ENCODE measurements at places on chromosomes 2 and 18.
A peak's percentile ranks its signal among the peaks of the same experiment; 100 is the strongest.

GRCh38 chr2:224359569-224359968 is 42.3 kb downstream of the FAM124B start:
- DNase-seq: peak; percentile 22

DNA sequence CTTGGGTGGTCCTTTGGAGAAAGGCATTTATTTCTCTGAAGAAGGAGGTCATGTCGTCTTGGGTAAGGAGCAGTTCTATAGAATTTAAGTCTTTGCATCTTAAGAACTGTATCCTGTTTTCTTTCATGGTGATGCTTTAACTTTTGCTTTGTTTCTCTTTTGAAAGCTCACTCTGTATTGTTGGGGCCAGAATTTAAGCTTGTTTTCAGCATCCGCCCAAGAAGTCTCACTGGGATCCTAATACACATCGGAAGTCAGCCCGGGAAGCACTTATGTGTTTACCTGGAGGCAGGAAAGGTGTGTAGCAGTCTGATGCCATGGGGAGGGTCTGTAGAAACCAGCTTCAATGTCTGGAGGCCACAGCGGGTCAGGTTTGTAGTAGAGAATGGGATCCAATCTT is 64.7 kb upstream of the TTC39C start:
- no peak for DNase-seq

DNA sequence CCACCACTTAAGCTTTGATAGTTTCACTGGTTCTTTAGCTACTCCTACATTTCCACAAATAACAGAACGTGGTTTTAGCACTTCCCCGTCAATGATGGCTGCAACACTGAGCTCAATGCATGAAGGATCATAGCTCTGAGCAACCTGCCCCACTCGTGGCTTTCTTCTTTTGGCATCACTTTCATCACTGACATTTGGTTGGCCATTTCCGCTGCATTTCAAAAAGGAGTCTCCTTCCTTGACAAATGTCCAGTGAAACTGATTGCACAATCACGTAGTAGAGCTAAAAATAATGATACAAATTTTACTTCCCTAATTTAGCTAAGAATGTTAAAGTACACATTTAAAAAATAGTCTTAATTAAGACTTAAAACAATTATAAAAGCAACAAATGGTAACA is 205.2 kb upstream of the HDAC4 start:
- DNase-seq: no peak

GRCh38 chr2:1731447-1731962 is 12.8 kb downstream of the PXDN start:
- DNase-seq: peak; percentile 81

GRCh38 chr2:203623661-203624060 is 82.8 kb upstream of the CD28 start:
- DNase-seq: peak; percentile 35

DNA sequence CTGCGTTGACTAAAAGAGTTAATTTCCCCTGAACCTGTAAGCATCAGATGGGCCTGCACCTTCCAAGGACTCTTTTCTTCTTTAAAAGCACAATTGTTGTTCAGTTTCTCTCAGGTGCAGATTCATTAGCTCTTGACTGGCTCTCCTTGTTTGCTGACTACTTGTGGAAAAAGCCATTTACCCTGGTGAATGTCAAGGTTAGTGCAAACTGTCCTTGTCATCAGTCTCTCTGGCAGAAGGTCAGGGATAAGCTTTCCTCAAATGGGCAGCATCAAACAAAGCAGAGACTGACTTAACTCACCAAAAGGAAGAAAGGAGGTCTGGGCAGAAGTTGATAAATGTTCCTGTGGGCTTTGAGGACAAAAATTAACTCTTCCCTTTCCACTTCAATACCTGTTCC is 922.7 kb downstream of the BCL11A start:
- no peak for DNase-seq

GRCh38 chr18:3584266-3584861 is 134.4 kb downstream of the TGIF1 start:
- DNase-seq: no peak

- DNase-seq: no peak
These were observed 166.7 kb downstream of the FHOD3 start for GRCh38 chr18:36464126-36464651.

DNA sequence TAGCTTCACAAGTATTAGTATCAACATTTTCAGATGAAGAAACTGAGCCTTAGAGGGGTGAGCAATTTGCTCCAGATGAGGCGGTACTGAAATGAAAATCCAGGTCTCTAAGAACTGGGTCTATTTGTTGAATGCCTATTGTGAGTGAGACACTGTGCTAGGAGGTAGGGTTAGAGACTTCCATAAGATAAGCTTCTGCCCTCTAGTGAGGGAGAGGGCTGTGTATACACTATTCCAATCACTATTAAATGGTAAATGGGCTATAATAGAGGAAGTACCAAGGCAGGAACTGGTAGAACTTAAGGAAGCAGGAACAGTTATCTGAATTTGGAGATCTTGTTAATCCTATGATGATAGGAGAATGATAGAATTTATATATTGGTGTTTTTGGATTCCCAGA is 23.6 kb upstream of the GLS start:
- no peak for DNase-seq

All from choroid plexus epithelial cell (primary cell).